GOT3 (cell line): ENCODE measurements at places on chromosomes 16 and 17.
A peak's percentile ranks its signal among the peaks of the same experiment; 100 is the strongest.

- no peak for DNase-seq
Measured at GRCh38 chr17:82592289-82592766, 55.9 kb downstream of the WDR45B start.

GRCh38 chr17:10114931-10115535 lies 83.4 kb downstream of the GAS7 start:
- DNase-seq: peak; percentile 24

DNA sequence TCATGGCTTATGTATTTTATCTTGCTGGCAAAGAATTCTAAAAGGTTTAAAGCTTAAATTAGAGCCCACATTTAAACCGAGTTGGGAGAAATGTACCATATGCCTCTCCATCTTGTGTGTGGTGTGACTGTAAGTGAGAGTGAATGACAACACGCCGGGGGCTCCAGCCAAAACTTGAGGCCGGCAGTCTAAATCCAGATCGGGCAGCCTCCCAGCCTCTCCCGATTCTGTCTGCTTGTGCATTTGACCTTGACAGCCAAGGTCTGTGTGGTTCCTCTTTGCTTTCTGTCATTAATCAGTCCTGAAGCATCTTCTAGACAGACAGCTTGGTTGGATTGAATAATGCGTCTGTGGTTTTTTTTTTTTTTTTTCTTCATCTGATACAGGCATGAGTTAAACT lies 1093.2 kb upstream of the EEF2KMT start:
- no peak for DNase-seq

DNA sequence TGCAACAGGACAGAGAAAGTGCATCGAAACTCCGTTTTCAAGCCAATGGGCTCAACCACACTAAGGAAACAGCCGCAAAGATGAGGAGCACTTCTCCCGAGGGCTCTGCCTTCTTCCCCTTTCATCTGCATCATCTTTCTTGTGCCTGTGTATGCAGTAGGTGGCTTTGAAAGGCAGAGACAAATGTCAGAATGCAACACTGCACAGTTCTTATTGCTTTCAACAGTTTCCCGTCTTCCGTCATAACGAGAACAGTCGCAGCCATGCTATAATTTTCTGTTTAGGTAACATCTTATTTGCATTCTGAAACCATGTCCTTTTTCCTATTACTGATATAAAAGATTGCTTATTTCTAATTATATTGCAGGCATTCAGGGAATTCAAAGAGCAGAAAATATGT lies 205.2 kb downstream of the SLC39A11 start:
- DNase-seq: no peak

- peak; percentile 17 for DNase-seq
Measured at GRCh38 chr16:56985288-56985961, 3.9 kb upstream of the NLRC5 start.

- DNase-seq: no peak
Measured at GRCh38 chr17:64037802-64038201, 17.4 kb upstream of the ICAM2 start.

GRCh38 chr16:50296807-50297206 lies 30.5 kb downstream of the ADCY7 start:
- DNase-seq: no peak

- DNase-seq: no peak
Measured at GRCh38 chr17:76504117-76504516, 2.9 kb upstream of the RHBDF2 start.

- no peak for DNase-seq
Measured at GRCh38 chr17:76369804-76370203, 14.6 kb upstream of the SPHK1 start.

DNA sequence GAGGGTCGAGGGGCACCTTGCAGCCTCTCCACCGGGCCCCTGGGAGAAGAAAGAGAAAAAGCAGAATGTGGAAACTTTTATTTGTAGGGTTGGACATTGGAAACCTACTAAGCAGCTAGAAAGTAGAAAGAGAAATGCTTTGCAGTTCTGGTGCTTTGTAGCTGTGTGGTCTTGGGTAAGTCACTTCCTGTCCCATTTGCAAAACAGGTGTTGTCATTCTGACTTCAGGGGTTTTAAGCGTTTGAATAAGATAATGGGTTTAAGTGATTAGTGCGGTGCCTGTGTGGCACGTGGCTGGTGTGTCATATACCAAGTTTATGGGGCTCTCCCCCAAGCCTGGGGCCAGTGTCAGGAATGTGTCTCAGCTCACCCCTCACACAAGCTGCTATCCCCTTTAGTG lies 1.6 kb downstream of the CA4 start:
- DNase-seq: no peak

- DNase-seq: no peak
Measured at GRCh38 chr17:61524319-61524718, 66.7 kb downstream of the NACA2 start.

- DNase-seq: no peak
Measured at GRCh38 chr16:86476956-86477534, 33.3 kb upstream of the FOXF1 start.

DNA sequence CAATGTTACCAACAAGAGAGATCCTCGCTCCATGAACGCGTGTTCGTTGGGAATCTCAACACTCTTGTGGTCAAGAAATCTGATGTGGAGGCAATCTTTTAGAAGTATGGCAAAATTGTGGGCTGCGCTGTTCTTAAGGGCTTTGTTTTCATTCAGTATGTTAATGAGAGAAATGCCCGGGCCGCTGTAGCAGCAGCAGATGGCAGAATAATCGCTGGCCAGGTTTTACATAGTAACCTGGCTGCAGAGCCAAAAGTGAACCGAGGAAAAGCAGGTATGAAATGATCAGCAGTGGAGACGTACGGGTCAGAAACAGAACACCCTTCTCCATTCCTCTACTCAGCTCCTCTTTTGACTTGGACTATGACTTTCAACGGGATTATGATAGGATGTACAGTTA lies 13.3 kb downstream of the SOCS1 start:
- no peak for DNase-seq

DNA sequence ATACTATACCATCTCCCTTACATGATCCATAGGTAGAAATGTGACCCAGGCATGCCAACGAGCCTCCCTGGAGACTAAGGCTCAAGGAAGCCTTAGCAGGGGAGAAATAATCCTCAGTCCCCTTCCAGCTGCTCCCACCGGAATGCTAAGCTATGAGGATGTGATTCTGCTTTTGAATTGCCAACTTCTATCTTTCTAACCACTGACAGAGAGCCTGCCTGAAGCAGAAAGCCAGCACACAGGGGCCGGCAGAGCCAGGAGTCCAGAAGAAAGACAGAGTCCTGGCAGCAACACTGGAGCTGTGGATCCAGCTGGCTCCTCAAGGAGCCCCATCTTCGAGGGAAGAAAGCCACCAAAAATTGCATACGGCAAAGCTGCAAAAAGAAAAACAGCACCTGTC lies 579.6 kb upstream of the CDH5 start:
- DNase-seq: no peak

- DNase-seq: no peak
Measured at GRCh38 chr17:81298325-81298990, 3.4 kb upstream of the SLC38A10 start.

DNA sequence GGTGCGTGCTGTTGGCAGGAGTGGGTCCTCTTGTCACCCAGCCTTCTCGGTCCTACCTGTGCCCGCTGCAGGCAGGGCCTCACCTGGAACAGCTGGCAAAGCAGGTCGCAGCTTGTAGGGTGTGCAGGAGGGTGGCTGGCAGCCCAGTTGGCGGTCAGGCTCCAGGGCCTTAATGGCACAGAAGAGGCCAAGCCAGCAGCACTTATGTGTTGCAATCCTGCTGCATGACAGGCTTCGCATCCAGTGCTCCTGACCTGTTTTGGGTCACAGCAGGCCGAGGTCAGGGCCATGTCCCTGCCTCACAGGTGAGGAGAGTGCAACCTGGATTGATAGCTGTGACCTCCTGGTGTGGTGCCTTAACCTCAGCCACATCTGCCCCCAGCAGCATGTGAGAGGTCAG lies 31.9 kb downstream of the ZC3H18 start:
- no peak for DNase-seq

DNA sequence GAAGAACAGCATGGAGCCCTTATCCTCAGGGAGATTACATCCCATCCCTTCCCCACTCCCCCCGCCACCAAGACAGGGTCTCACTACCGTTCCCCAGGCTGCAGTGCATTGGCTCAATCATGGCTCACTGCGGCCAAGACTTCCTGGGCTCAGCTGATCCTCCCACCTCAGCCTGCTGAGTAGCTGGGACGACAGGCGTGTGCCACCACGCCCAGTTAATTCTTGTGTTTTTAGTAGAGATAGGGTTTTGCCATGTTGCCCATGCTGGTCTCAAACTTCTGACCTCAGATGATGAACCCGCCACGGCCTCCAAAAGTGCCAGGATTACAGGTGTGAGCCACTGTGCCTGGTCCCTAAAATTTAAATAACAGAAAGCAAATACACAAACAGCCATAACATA lies 48.8 kb downstream of the STH start:
- DNase-seq: no peak

- DNase-seq: no peak
Measured at GRCh38 chr17:13428611-13429042, 173.1 kb downstream of the HS3ST3A1 start.

DNA sequence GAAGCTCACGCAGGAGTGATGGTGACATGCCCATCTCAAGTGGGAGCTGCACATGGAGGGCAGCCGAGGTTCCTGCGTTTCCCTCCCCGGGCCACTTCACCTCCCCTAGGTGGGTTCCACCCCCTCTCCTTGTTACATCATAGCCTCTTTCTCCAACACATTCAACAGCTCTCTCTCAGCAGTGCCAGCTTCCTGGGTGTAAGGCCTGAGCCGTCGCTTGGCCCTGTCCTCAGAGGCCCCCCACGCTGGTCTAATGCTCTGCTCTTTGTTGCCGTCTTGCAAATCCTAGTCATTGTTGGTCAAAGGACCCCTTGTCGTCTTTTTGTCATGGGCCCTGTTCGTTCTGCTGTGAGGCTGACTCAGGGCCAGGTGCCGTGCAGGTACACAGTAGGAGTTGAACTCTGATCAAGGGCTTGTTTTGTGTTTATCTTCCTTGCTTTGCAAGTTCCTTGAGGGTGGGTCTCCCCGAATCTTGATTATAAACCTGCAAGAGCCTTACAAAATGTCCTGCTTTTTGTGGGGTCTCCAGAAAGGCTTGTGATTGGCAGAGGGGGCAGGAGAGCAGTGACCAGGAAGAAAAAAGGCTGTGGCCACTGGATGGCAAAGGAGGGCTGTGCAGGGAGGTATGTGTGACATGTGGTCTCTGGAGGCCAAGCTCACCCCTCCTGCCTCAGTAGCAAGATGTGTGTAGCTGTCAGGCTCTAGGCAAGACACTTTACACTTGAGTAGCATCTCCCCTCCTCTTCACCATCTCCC lies 136.6 kb downstream of the CCDC182 start:
- DNase-seq: no peak

- no peak for DNase-seq
Measured at GRCh38 chr16:66677179-66677578, 19.4 kb downstream of the CMTM4 start.

- DNase-seq: no peak
Measured at GRCh38 chr16:15716694-15717447, 66.8 kb downstream of the NDE1 start.

- no peak for DNase-seq
Measured at GRCh38 chr17:62746941-62747340, 61.2 kb downstream of the MARCHF10 start.

DNA sequence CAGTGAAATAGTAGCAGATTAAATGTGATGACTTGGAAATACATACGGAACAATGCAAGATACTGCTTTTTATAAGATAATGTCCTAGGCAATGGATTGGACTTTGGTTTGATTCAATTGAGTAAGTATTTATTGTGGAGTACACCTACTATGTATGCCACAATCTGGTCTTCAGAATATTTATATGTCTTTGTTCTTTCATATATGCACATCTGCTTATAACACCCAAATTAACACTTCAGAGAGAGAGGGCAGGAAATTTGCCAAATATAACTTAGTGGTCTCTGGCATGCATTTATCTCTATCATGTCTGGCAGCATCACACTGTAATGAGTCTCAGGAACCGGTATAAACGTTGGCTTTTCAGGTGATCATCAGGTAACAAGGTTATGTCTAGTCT lies 16.9 kb downstream of the RPGRIP1L start:
- no peak for DNase-seq

DNA sequence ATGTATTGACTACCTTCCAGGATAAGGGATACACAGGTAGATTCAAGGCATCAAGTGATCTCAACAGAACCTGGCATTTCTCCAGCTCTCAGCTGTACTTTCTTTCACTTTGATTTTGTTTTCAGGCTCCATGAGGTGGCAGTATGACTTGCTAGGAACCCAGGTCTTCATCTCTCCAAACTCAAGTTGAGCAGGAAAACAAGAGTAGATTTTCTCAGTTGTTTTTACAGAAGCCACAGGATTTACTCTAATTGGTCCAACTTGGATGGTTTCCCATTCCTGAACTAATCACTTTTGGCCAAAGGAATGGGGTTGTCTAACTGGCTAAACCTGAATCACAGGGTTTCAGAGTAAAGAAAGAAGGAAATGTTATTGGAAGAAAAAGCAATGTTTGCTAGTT lies 146.6 kb downstream of the TRIM37 start:
- DNase-seq: no peak

- no peak for DNase-seq
Measured at GRCh38 chr17:40168262-40168832, 8.9 kb upstream of the RAPGEFL1 start.

- no peak for DNase-seq
Measured at GRCh38 chr17:40663252-40663651, 1.7 kb downstream of the KRT222 start.

- no peak for DNase-seq
Measured at GRCh38 chr17:57574040-57574513, 171.0 kb downstream of the CCDC182 start.

- no peak for DNase-seq
Measured at GRCh38 chr17:17141860-17142552, 64.1 kb downstream of the PLD6 start.

DNA sequence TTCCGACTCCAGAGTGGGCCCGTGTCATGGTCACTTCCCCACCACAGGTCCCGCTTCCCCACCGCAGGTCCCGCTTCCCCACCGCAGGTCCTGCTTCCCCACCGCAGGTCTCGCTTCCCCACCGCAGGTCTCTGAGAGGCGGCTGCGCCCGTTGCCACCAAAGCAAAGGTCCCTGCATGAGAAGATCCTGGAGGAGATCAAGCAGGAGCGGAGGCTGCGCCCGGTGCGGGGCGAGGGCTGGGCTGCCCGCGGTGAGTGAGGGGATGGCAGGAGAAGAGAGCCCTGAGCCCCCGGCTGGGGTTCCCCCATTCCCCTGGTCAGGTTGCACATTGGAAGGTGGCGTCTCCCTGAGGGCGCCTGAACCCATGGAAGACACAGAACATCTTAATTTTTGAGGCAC lies 17.4 kb upstream of the TCF25 start:
- DNase-seq: no peak

- DNase-seq: no peak
Measured at GRCh38 chr16:50006964-50007363, 18.1 kb upstream of the CNEP1R1 start.

DNA sequence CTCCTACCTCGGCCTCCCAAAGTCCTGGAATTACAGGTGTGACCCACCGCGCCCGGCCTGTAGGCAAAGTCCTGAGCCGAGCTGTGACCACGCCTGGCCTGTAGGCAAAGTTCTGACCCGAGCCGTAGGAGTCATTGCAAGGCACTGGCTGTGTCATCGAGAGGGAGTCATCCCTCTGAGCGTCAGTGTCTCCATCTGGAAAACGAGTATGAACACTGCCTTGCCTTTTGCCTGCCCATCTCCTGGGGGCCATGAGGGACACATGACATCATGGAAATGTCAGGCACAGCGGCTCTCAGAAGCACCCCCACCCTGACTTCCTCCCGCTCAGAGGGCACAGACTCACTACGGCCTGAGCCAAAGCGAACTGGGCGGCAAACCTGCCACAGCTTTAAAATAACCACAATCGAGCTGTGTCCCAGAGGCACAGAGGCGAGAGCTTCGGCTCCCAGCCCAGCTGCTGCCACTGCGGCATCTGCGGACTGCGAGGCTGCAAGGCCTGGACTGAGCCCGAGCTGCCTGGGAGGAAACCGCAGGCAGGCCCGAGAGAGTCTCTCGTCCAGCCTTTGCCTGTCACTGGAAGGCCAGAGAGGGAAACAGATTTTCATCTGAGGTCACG lies 50.8 kb downstream of the RPH3AL start:
- DNase-seq: no peak
